Stimulated activated CD8-positive, alpha-beta memory T cell treated with anti-CD3 and anti-CD28 coated beads, Interleukin-4, amount 100 ng/mL, for 4 hours (primary cell): ENCODE measurements at places on chromosomes 2 and 18.

DNA sequence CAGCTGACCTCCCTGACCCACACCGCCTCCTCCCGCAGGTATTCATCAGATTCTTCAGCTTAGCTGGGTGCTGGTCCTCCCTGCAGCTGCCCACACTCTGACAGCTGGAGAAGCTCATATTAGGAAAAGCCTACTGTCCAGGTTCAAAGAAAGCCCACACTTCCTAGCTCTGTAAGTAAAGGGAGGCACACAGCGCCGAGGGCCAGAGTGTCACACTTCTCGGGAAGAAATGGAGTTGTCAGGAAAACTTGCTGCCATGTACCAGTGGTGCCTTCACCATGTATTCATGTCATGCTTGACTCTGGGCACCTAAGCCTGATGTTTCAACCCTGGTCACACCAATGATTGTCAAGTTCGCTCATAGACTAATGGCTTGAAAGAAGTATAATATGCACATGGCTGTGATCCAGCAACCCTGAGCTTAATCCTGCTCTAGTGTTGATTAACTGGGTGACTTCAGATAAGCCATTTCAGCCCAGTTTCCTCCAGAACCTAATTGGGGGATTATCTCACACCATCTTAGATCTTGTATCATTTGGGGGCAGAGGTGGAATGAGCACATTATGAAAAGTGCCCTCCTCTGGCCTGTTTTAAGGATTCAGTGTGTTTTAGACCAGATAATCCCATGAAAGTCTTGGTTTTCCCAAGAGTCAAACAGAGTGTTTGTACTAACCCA is 180.3 kb upstream of the PARD3B start:
- DNase-seq: no peak

GRCh38 chr2:104412384-104412783 is 441.5 kb upstream of the POU3F3 start:
- DNase-seq: no peak

GRCh38 chr2:237617587-237617982 is 9.8 kb upstream of the LRRFIP1 start:
- no peak for DNase-seq

DNA sequence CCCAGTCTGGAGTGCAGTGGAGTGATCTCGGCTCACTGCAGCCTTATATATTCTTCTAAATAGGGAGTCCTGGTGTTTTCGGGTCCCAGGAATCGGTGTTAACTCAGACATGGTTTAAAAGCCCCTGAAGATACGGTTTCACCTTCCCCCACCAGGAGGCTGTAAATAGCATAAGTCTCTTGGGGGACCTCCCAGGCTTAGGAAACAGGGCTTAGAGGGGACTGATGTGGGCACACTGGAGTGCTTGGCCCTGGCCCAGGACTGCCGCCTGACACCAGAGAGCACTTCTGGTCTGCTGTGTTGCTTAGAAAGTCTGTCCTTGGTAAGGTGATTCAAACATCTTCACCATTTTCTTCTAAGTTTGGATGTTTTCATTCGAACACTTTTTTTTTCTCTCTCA is 39.7 kb upstream of the MAP4K4 start:
- DNase-seq: no peak

DNA sequence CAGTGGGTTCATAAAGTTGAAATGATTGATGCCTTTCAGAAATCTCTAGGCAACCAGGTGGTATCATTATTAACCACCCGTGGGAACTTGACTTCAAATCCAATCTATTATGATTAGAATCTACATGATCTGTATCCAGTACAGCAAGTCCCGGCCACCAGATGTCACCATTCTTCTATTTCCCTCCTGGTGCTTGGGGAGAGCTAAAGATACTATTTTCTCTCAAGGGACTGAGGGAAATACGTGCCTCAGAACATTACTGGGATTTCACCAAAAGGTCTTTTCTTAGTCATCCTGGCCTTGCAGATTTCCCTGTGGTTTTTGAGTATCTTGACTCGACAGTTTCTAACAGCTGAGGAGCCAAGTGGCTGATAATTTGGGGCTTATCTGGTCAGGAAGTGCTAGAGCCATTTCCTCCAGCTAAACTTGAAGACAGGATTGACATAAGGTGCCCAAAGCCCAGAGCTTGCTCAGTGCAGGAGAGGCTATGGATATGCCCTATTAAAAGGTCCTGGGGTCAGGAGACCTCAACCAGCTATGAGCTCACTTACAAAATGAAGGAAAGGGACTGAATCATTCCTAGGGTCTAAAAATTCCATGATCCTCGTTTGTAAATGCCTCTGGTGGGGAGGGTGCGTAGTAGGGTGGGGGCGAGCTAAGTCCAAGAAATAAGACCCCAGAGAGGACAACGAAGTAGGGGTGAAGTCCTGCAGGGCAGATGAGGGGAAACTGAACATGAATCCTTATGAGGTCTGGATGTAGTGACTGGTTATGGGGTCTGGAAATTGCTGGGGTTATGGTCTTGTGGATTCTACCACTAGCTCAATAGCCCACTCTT is 135.4 kb upstream of the MGAT5 start:
- peak; percentile 68 for DNase-seq

DNA sequence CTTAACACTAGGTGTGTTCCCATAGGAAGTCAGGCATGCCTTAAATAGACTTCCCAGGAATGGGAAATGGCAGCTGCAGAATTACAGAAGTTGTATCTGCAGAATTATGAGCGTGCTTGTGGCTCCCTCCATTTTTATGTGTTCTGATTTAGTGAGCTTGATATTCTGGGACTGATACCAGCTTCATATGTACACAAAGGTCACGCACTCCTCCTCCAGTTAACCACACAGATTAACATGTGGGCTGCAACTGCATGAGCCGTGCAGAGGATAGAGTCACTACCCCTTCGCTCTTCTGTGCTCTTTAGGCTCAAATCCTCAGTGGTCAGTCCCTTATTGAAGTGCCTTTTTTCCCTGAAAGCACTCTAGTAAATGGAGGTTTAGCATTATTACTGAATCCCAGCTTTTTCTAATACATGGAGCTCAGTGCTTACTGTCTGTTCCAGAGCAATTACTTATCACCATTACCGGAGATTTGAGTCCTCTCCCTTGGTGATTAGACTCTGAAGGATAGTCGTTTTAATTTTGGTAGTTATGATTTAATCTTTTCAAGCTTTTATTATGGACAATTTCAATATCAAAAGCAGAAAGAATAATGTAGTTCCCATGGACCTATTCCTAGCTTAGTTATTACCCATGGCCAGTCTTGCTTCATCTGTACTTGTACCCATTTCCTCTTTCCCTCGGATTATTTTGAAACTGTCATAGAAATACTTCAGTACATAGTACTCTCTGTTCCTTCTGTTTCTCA is 238.3 kb downstream of the PRKCE start:
- no peak for DNase-seq

- DNase-seq: no peak
Measured at GRCh38 chr2:67880291-67880761, 182.5 kb downstream of the C1D start.

GRCh38 chr2:134505446-134505845 is 213.4 kb downstream of the TMEM163 start:
- DNase-seq: no peak

DNA sequence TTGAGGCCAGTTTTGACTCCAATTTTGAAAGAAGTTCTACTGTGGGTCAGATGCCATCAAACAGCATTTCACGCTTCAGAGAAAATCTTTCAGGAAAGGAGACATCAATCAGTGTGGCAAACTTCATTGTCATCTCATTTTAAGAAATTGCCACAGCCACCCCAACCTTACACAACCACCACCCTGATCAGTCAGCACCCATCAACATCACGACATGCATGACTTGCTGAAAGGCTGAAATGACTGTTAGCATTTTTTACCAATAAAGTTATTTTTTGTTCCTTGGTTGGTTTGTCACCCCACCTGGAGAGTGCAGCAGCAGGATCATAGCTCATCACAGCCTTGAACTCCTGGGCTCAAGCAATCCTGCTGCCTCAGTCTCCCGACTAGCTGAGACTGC is 10.4 kb downstream of the DNAJC10 start:
- no peak for DNase-seq

DNA sequence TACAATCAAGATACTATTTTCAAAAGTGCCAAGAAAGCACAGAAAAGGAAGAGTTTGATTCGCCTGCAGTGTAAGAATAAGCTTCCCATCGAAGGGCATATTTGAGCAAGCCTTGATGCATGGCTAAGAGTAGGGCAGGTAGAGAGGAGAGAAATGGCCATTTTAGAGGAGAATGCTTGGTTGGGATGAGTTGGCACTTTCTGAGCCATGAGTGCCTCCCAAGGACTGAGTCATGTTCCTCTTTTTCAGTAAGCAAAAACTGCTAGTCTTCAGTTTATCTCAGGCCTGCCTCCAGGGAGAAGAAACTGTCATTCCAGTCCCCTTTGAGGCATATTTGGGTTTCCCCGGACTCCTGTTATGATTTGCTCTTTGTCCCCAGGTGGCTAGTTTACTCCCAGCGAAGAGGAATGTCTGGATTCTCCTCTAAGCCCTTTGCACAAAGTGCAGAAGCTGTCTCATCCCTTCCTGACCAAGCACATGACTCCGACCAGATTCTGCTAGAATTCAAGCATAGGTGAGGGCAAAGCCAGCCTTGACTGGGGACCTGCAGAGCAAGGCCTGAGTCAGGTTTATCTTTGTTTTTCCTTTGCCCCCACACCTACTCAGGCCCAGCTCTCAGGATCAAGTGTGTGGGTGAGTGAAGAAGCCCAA is 115.2 kb downstream of the TTC32 start:
- DNase-seq: no peak

GRCh38 chr2:109507217-109507616 is 106.5 kb downstream of the SEPTIN10 start:
- no peak for DNase-seq

DNA sequence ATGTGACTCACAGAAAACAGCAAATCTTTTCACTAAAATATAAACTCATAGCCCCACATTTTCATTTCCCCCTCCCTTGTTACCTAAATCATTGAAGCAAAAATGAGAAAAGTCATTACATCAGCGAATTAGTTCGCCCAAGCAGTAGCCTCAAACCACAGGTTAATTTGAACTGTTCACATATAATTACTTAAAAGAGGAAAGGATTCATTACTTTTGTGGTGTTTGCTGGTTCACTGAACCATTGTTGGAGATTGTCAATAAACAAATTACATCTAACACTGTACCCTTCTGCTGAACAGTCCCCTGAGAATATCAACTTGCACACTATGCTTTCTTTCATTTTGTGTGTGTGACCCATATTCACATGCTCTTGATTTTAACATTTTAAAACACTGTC is 238.7 kb downstream of the ERBB4 start:
- DNase-seq: no peak

GRCh38 chr2:64873472-64873924 is 115.7 kb upstream of the SLC1A4 start:
- peak; percentile 61 for DNase-seq

GRCh38 chr18:55401638-55402191 is 186.3 kb downstream of the TCF4 start:
- DNase-seq: no peak

DNA sequence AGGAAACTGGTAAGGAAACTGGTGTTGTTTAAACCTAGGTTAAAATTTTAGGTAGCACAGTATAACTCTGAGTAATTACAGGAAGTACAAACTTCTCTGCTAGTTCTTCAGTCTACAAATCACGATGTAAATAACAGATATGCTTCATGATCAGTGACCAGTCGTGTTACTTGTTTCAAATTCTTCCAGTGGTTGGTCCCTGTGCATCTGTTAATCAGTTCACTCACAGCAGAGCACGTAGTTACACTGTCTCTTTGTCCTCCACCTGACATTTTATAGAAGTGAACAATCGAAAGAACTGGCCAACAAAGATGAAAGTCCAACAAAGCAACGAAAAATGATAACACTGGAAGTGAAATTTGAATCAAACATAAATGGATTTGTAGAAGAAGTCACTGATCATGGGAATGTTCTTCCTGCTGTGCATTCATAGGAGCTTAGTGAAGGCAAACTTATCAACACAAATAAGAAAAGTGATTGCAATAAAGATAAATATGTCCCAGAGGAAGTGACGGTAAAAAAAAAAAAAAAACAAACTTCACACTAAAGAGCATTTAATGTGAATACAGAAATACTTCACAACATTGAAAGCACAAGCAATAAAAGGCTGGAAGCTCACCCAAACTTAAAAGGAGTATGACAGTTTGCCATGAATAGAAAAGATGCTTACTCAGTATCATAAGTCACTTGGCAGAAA is 7.0 kb downstream of the EIF2AK2 start:
- no peak for DNase-seq

GRCh38 chr2:219127037-219127635 is 33.5 kb downstream of the NHEJ1 start:
- no peak for DNase-seq

- no peak for DNase-seq
Measured at GRCh38 chr2:204264085-204264553, 281.2 kb upstream of the PARD3B start.

DNA sequence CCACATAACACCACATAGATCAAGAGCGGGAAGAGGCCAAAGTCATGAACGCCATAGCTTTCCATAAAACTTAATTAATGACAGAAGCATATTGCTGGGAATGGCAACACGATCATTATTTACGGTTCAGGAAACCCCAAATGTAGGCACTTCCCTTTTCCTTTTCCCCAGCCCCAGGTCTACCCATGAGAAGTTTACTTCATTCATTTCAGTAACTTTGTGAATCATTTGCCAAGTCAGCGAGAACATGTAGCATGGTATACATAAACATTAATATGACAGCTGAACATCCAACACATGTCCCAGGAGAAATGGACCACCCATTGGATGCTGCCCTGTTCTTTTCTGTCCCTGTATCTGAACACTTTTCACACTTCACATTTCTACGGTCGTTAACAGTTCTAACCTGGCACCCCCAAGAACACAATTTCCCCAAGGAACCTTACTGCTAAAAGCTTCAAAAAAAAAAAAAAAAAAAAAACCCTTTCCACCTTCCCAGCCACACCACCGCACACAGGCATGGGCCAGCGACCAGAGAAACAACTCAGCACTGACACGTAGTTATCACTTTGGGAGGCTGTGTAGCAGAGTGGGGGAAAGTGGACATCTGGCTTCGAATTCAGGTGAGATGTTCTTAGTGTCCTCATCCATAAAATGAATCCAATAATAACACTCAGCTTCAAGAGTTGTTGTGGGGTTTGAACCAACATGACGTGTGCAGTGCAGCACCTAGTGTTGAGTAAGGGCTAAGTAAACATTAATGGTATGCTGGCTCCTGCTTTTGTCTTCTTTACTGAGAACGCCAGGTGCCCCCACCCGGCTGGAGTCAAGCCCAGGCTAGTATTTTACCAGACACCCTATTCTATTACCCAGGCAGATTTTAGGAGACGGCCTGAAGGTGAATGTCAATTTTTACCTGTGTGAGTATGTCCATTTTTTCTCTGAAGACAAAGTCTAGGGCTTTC is 371.5 kb downstream of the LNPK start:
- no peak for DNase-seq

- no peak for DNase-seq
Measured at GRCh38 chr2:96409081-96409819, 73.7 kb downstream of the NCAPH start.
